ENCODE measurements at places on chromosomes 2 and 18.

DNA sequence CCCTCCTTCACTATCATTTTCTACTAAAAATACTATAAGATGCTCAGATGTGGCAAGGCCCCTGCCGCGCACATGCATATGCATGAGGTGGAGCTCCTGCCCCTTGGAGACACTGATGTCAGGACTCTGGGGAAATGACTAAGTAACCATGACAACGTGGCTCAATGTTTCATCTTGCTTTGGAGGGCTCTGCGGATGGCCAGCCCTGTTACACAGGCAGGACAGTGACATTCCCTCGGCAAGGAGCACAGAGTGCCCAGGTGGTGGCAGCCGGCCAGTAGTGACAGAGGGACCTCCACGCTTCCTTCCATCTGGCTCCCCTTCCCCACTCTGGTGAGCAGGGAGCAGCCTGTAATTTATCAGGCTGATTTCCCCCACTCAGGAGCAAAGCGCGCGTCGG is 364.1 kb downstream of the SS18 start:
- no peak for DNase-seq

GRCh38 chr2:136905779-136906178 is 140.4 kb downstream of the THSD7B start:
- no peak for DNase-seq

- no peak for DNase-seq
These were observed 24.2 kb downstream of the ITM2C start for GRCh38 chr2:230888824-230889400.

DNA sequence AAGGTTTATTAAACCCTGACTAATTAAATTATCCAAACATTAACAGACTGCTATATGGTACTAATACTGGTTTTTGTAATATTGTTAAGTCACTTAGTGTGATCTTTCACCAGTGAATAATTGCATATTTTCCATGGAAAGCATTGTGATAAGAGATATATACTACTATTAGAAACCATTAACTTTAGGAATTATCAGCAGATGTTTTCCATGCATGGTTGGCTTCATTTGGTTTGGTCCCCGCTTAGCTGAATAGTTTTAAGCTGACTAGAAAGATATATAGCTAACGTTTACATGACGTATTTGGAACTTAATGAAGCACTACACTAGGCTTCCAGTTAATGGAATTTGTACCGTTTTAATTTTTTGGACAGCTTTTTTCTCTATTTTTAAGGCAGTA is 37.9 kb downstream of the LCLAT1 start:
- DNase-seq, result no peak

GRCh38 chr2:126307740-126308139 is 348.2 kb upstream of the GYPC start:
- no peak for DNase-seq

- DNase-seq, result no peak
These were observed 21.0 kb upstream of the CABLES1 start for GRCh38 chr18:23114171-23114881.

- no peak for DNase-seq
These were observed 45.3 kb upstream of the SPAG16 start for GRCh38 chr2:213238753-213239495.

GRCh38 chr18:52150050-52150449 is 189.9 kb upstream of the DCC start:
- DNase-seq, result no peak

GRCh38 chr2:172496160-172496608 is 59.7 kb upstream of the PDK1 start:
- no peak for DNase-seq

GRCh38 chr2:187826023-187826422 is 271.8 kb upstream of the TFPI start:
- DNase-seq, result no peak

DNA sequence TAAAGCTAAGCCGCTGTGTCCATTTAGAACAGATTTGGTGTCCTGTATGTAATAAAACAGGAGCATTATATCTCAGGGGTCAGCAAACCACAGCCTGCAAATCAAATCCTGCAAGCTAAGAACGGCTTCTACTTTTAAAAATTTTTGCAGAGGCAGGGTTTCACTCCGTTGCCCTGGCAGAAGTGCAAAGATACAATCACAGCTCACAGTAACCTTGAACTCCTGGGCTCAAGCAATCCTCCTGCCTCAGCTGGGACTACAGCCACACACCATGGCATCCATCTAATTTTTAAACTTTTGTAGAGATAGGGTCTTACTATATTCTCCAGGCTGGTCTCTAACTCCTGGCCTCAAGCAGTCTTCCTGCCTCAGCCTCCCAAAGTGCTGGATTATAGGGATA is 28.6 kb upstream of the NPC1 start:
- no peak for DNase-seq

DNA sequence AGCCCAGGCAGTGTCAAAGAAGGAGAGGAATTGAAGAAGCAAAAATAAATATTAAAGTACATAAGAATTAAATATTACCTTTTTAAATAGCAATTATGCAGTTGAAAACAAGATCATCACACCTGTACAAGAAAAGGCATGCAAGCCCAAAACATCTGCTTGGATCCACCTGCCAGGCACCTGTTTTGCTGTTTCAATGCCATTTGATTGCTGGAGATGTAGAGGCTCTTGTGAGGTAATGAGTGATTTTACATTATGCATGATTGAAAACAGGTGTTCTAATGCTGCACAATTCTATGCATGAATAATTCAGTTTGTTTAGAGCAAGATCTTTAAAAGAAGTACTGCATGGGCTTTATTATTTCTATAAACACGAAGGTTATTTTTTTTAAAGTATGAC is 700.6 kb upstream of the ZEB2 start:
- no peak for DNase-seq

DNA sequence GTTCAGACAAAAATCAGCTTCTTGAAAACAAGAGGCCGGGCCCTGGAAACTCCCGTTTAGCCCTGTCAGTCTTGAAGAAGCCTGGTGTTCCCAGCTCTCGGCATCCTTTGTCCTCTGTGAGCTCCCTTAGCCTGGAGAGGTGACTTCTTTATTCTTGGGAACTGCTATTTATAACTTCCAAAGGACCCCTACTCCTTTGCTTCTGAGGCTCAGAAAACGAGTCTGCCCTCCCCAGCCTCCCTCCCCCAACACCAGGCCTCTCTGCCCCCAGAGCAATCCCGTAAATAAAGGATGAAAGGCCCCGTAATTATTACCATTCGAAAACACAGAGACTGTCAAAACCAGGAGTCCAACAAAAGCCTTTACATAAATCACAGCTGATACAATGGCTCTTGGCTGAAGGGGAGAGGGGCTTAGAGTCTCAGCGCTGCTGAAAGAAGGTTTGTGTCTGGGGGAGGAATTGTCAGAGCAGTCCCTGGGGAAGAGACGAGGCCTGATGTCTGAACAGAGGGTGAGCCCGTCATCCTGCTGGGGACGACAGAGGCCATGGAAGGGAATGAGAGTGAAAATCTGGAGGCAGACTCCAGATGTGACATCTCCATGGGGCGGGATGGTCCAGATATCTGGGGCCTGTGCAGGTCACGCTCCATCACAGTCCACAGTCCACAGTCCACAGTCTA is 283.0 kb downstream of the MYCN start:
- DNase-seq, result peak; percentile 64

DNA sequence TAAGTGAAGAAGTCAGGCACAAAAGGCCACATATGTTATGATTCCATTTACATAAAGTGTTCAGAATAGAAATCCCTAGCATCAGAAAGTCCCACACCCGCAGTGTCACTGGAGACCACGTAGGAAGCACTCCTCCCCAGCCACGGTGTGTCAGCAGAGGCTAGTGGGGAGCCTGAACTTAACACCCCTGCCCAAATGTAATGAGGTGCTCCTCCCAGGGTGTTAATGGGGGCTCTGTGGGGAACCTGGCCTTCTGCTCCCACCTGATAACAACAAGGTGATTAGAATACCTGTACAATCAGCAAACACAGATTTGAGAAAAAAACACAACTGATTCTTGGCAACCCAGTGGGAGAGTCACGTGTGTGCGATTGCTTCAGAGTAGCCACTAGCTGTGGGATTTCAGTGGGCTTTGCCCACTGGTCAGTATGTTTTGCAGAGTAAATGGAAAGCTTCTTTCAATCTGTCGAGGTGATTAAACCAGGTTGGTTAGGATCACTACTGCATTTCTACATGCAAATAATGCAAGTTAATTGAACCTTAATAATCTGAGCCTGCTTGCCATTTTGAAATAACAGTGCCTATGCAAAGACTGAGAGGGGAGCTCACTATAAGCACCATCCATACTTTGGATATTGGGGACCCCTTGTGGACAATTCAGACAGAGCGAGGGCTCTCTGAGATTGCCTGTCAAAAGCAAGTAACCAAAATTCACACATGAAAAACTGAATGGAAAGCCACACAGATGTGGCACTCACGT is 20.6 kb upstream of the ATRAID start:
- DNase-seq, result peak; percentile 37

DNA sequence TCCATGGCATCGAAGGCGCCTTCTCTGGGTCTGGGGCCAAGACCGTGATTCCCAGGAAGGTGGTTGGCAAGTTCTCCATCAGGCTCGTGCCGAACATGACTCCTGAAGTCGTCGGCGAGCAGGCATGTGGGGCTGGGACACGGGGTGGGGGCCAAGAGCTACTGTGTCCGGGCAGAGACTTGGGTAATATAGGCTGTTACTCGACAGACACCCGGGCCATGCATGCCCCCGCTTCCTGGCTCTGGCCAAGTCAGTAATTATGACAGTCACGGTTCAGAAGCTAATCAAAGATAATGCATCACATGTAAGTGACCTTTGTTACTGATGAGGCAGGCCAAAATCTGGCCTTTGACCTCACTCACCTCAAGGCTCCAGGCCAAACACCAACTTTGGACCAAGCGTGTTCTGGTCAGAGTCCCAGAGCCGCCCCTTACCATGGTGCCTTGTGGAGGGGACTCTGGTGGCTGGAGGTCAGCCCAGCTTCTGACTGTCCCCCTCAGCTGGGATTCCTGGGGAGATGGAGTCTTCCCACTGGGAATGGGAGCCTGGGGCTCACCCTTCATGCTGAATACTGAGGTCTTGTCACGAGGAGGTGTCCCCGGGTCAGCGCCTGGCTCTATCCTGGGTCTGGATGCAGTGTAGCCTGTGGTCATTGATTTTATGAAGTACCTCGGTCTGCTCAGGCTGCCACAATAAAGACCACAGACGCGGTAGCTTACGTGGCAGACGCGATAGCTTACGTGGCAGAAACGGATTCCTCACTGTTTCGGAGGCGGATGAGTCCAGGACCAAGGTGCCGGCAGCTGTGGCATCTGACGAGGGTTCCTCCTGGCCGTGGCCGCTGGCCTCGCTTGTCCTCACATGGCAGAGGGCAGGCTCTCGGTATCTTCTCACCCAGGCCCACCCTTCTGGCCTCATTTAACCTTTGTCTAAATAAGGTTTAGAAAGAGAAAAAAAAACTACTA is 17.7 kb upstream of the CNDP1 start:
- DNase-seq, result no peak

DNA sequence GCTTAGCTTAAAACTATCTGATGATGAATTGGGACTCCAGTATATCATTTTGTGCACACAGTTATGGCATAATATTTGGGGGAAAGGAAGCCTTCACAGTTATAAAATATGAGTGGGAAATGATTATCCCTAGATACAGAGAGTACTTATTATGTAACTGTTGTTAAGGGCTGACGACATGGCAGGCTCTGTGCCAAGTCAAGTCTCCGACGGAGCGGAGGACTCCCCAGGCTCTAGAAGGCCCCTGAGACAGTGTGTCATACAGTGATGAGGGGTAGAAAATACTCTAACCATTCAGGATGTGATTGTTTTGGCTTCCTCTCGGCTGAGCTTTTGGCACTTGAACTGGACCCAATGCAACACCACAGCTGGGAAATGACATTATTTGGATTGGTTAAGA is 211.8 kb downstream of the SLC8A1 start:
- no peak for DNase-seq

DNA sequence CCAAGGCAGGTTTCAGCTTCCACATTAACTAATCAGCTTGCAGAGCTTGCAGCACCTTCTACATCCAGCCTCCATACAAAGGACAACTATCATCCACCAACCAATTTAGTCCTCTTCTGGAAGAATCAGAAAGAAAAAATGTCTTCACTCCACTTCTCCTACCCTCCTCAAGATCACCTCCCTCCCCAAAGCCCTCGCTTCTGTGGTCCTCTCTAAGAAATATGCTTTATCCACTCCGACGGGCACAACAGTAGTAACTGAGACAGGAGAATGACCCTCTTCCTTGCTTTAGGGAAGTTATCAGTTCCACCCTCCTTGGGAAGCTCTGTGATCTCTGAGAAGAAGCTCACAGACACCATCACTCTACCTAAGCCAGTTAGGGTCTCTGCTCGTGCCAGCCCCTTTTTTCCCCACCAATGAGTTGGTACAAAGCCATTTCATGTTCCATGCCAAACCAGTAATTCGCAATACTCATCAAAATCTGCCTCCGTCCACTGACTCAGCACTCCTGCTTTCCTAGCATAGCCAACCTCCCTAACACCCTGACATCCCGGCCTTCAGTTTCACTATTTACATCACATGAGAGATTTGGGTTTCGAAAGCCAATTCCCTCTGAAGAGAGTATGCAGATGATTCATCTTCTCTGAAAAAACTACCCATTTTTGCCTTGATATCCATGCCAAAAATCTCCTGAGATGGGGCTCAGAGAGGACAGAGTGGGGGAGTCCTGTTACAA is 114.1 kb upstream of the PKDCC start:
- no peak for DNase-seq

GRCh38 chr2:121172456-121172855 is 112.5 kb downstream of the TFCP2L1 start:
- DNase-seq, result no peak

GRCh38 chr18:34951625-34952379 is 89.4 kb upstream of the MAPRE2 start:
- no peak for DNase-seq

- no peak for DNase-seq
These were observed 311.1 kb downstream of the TXNL1 start for GRCh38 chr18:56327191-56327885.

- DNase-seq, result no peak
These were observed 33.5 kb downstream of the GRHL1 start for GRCh38 chr2:9984871-9985480.

- no peak for DNase-seq
These were observed 16.5 kb upstream of the MTCL1 start for GRCh38 chr18:8688816-8689215.

DNA sequence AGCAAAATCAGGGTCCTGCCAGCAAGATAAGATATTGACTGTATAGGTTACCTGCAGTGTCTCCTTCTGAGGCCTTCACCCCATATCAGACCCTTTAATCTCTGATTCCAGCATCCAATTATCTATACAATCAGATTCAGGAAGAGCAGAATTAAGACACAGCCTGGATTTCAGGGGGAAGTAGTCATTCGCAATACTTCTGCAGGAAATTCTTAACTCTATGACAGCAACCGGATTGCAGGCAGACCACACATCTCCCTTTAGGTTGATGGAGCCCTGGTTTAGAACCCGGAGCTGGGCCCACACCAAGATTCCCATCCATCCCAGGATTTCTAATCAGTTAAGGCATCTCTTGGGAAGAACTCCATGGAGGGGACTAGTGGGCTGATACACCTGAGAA is 9.5 kb downstream of the ARL4C start:
- no peak for DNase-seq

DNA sequence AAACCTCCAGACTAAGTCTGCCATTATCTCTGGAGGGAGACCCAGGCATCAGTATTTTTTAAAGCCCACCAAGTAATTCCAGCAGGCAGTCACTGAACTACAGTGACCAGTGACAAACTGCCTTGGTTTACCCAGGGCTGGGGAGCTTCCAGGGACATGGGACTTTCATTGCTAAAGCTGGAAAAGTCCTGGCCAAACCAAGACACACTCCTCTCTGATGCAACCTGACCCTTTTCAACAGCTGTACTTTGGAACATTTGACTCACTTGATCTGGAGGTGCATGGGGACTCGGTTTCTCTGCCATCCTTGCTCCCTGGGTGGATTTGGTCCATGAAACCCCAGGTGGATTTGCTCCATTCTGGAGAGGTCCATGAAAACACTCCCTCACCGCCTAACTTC is 7.0 kb downstream of the MRO start:
- no peak for DNase-seq
